ENCODE measurements at places on chromosomes 7 and 10.

DNA sequence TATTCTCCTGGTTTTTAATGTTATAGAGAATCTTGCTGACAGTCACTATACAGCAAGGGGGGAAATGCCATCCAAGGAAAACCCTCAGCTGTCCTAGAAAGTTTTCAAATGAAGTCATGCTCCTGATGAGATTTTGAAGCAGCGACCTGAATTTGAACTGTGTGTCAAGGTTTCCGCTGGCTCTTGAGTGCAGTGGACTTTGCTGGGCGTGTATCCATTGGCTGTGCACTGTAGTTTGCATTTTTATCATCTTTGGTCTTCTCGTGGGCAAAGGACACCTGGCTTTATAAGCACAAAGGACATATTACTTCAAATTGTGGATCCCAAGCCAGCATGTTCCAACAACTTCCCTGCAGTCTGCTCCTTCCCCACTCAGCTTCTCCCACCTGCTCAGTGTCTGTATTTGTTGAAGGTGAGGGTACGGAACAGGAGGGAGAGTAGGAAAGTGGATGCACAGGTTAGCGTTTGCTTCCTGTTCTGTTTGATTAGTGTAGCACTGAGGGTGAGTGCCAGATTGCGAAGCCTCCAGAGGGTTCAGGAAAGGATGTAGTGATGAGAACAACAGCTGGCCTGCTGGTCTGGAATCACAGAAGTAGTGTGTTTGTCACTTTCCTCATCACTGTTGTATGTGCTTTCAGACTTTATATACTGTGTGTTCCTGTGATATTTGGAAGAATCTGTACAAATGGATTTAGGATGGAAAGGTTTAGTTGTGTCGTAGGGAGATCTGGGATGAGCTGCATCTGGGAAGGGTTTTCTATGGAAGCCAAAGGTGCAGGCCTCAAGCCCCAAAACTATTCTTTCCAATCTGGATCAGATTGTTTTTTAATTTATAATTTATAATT, 204.8 kb downstream of the BMPER start:
- no peak for DNase-seq

- DNase-seq: no peak
Observed at GRCh38 chr7:155804431-155804831, 7.8 kb downstream of the SHH start.

DNA sequence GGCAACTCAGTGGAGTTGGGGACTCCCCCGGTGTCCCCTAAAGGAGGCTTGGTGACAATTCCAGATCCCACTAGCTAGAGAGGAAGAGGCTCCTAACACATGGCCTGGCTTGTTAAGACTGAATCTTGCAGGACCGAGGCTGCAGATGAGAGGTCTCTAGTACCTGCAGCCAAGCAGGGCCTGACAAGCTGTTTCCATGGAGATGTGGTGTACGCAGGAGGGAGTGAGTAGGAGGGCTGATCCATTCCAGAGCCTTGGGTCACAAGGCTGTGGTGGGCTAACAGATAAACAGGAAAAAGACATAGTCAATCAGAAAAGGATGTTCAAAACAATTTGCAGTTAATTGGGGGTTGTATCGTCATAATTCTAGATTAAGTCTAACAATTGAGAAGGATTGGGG, 77.3 kb upstream of the MKLN1 start:
- no peak for DNase-seq

- DNase-seq: no peak
Observed at GRCh38 chr7:29156907-29157452, 10.6 kb upstream of the CPVL start.

GRCh38 chr7:133436014-133436428, 183.1 kb downstream of the EXOC4 start:
- no peak for DNase-seq
